ENCODE measurements at places on chromosomes 16 and 17. TPM values are rescaled to one million over a fixed set of nuclear protein-coding genes. Genes with fewer than 3 reads are reported as not detected.

The IL34 gene
- total RNA-seq: 1.9 TPM

The ANKFY1 gene
- total RNA-seq: 56.5 TPM

DNA sequence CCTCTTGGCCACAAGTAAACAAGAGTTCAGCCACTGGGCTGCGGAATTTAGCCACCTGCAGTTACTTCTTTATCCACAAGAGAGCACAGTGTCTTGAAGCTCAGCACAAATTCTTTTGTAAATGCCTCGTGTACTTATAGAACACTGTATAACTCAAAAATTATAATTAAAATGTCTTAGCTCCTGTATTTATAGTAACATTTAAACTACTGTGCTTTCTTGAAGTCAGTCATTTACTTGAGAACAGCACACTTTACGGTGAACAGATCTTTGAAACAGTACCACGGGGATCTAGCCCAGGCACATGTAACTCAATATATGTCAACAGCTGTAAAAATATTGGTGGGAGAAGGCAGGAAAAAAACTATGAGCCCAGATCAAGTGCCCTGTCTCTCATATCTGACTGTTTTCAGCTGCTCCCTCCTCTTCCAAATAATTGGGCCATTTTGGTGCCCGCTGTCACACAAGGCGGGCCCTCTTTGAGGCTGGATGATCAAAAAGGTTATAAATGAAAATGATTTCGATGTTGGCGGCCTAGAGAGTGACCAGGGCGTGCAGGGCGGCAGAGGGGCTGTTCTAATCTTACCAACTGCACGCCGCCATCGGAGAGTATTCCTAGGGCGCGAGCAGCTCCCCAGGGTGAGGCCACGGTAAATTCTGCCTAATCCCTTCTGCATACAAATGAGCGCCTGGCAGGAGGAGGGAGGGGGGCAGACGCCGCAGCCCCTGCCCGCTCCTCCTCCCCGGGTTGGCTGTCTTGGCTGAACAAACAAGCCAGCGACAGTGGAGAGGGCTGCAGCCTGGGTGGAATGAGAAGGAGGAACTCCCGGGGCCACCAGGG lies 183.2 kb downstream of the C16orf78 start:
- H3K36me3 ChIP-seq: no peaks in the 10 kb centered on the region
- H3K4me3 ChIP-seq: no peak overlapping the region
- H3K27me3 ChIP-seq: no peaks in the 10 kb centered on the region
- DNase-seq: no peak
- H3K4me1 ChIP-seq: no peaks in the 10 kb centered on the region

- H3K4me1 ChIP-seq: peaks cover 2% of the 10 kb centered on the region
- no peak for DNase-seq
- H3K36me3 ChIP-seq: no peaks in the 10 kb centered on the region
- H3K27ac ChIP-seq: no peak overlapping the region
Observed at GRCh38 chr16:72836985-72837384, 210.9 kb downstream of the ZFHX3 start.

- no peaks in the 10 kb centered on the region for H3K36me3 ChIP-seq
- H3K4me1 ChIP-seq: peaks cover 2% of the 10 kb centered on the region
Observed at GRCh38 chr16:85402910-85403692, 210.0 kb upstream of the GSE1 start.

DNA sequence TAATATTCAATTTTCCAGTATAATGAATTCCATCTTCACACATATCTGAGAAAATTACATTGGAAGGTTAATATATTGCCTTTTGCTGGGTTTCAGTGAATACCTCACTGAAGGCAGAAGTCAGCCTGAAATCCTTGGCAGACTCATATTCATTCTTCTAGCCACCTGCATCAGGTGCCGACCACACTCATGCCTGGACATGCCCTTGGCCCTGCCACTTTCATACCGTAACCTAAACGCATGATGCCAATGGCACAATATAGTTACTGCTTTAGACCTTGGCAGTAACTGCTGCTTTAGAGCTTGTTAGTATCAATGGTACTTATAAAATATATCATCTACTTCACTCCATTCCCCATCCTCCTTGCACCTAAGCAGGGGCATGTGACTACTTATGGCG lies 817.6 kb upstream of the CDH8 start:
- no peak overlapping the region for H3K27ac ChIP-seq
- no peaks in the 10 kb centered on the region for H3K4me1 ChIP-seq
- no peaks in the 10 kb centered on the region for H3K27me3 ChIP-seq
- H3K4me3 ChIP-seq: no peak overlapping the region

- no peak for DNase-seq
- H3K27ac ChIP-seq: no peak overlapping the region
- no peaks in the 10 kb centered on the region for H3K27me3 ChIP-seq
- H3K4me1 ChIP-seq: peaks cover 2% of the 10 kb centered on the region
- no peaks in the 10 kb centered on the region for H3K36me3 ChIP-seq
Observed at GRCh38 chr17:57649731-57650484, 95.2 kb downstream of the CCDC182 start.

DNA sequence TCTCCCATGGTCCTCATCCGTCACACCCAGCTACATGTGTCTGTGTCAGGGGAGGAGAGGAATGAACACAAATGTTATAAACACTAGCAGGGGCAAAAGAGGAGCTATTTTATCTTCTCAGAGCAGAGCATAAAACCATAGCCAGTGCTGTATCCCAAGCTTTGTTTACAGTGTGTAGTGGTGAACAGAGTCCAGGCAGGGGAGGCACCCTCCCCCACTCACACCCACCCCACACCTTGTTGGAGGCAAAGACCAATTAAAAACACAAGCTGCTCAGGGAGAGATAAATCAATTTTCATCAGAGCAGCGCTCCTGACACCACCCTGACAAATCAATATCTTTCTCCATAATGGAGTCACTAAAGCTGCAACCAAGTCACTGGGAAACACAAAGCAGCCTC lies 132.6 kb upstream of the CCL2 start:
- H3K4me3 ChIP-seq: no peak overlapping the region
- no peak overlapping the region for H3K27ac ChIP-seq
- H3K27me3 ChIP-seq: no peaks in the 10 kb centered on the region
- H3K4me1 ChIP-seq: no peaks in the 10 kb centered on the region
- DNase-seq: no peak
- H3K36me3 ChIP-seq: no peaks in the 10 kb centered on the region

DNA sequence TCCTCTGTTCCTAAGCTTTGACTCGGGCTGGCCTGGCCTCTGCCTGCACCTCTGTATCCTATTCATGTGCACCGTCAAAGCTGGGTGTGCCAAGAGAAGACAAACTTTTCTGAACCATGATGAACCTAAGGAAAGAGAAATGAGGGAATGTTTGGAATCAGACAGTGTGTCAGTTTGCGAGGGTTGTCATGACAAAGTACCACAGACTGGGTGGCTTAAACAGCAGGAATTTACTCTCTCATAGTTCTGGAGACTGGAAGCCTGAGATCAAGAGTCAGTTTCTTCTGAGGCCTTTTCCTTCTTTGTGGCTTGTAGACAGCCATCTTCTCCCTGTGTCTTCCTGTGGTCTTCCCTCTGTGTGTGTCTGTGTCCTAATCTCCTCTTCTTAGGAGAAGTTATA lies 129.0 kb downstream of the KATNIP start:
- no peaks in the 10 kb centered on the region for H3K4me1 ChIP-seq
- no peaks in the 10 kb centered on the region for H3K27me3 ChIP-seq
- H3K27ac ChIP-seq: no peak overlapping the region
- no peak for DNase-seq
- no peaks in the 10 kb centered on the region for H3K36me3 ChIP-seq
- no peak overlapping the region for H3K4me3 ChIP-seq

GRCh38 chr17:16877099-16877498 lies 94.8 kb downstream of the TNFRSF13B start:
- no peak overlapping the region for H3K4me3 ChIP-seq
- H3K27me3 ChIP-seq: no peaks in the 10 kb centered on the region
- no peak overlapping the region for H3K27ac ChIP-seq
- H3K4me1 ChIP-seq: no peaks in the 10 kb centered on the region

DNA sequence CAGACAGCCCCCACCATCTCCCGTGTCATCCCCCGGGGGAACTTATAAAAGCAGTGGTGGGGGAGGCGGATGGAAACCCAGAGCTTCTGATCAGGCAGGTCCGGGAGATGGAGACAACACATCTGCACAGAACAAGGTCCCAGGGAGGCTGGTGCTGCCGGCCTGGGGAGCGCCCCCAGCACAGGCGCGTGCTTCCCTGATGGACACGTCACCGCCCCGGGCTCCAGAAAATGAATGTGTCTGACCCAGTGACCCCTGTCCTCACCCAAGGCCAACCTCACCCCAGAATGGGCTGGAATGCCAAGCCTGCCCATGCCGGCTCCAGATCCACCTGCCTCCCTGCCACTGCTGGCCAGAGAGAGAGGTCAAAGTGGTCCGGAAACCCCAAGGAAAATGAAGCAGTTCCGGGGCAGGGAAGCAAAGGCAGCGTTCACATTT lies 12.5 kb downstream of the SLC7A5 start:
- no peaks in the 10 kb centered on the region for H3K36me3 ChIP-seq
- H3K27ac ChIP-seq: no peak overlapping the region
- no peaks in the 10 kb centered on the region for H3K27me3 ChIP-seq
- H3K4me1 ChIP-seq: peaks cover 5% of the 10 kb centered on the region
- no peak overlapping the region for H3K4me3 ChIP-seq
- no peak for DNase-seq

DNA sequence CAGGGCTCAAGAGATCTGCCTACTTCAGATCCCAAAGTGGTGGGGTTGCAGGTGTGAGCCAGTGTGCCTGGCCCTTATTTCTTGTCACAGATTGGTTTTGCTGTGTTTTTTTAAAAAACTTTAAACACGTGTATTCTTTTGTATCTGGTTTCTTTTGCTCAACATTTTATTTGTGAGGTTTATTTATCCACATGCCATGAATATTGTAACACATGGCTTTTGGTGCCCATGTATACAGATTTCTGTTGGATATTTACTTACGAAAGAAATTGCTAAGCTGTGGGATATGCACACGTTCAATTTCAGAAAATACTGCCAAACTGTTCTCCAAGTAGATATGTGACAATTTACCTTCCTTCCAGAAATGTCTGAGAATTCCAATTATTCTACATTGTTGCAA lies 18.7 kb upstream of the IL34 start:
- no peaks in the 10 kb centered on the region for H3K36me3 ChIP-seq
- H3K27ac ChIP-seq: no peak overlapping the region
- no peak for DNase-seq
- no peak overlapping the region for H3K4me3 ChIP-seq
